ENCODE measurements at places on chromosomes 11 and 22. TPM values are rescaled to one million over a fixed set of nuclear protein-coding genes. Genes with fewer than 3 reads are reported as not detected.

HTR3B gene
- not detected for total RNA-seq

CLTCL1 gene
- total RNA-seq = 5.0 TPM

SREBF2 gene
- 31.7 TPM for total RNA-seq

KCNK4 gene
- not detected for total RNA-seq

GLB1L2 gene
- total RNA-seq = 1.9 TPM

TEX12 gene
- total RNA-seq = not detected

TSPAN18 gene
- total RNA-seq = 2.4 TPM

TRIM49 gene
- not detected for total RNA-seq

KCNQ1 gene
- 0.32 TPM for total RNA-seq

OR52I2 gene
- not detected for total RNA-seq

NXPE4 gene
- not detected for total RNA-seq

KDELR3 gene
- total RNA-seq = 20.3 TPM

GAL3ST3 gene
- not detected for total RNA-seq

TSPAN32 gene
- not detected for total RNA-seq

MAP6 gene
- total RNA-seq = 1.9 TPM

MRGPRG gene
- not detected for total RNA-seq

OR8D4 gene
- total RNA-seq = not detected

DLAT gene
- 29.6 TPM for total RNA-seq

GAL3ST1 gene
- total RNA-seq = 8.0 TPM

RBMXL2 gene
- total RNA-seq = not detected

SLC25A17 gene
- 23.1 TPM for total RNA-seq

PATZ1 gene
- total RNA-seq = 22.6 TPM

PIH1D2 gene
- total RNA-seq = 0.77 TPM

TBX10 gene
- not detected for total RNA-seq

POTEH gene
- total RNA-seq = not detected

SESN3 gene
- 0.14 TPM for total RNA-seq

ELF5 gene
- not detected for total RNA-seq

DMC1 gene
- 5.4 TPM for total RNA-seq

CECR2 gene
- total RNA-seq = 0.08 TPM

RIC3 gene
- 2.0 TPM for total RNA-seq

C22orf23 gene
- total RNA-seq = 0.16 TPM

UBQLNL gene
- not detected for total RNA-seq

FCHSD2 gene
- total RNA-seq = 8.8 TPM

CRYBB2 gene
- total RNA-seq = not detected

OR51I1 gene
- total RNA-seq = not detected

PRR33 gene
- total RNA-seq = not detected

RIMBP3B gene
- total RNA-seq = 0.51 TPM

MIAT gene
- 0.29 TPM for total RNA-seq

CASP5 gene
- not detected for total RNA-seq

SLC25A18 gene
- total RNA-seq = 0.08 TPM

KDM4D gene
- total RNA-seq = 0.45 TPM

DUSP18 gene
- total RNA-seq = 4.6 TPM

CDON gene
- 3.2 TPM for total RNA-seq
